ENCODE measurements at places on chromosomes 11 and 22. TPM values are rescaled to one million over a fixed set of nuclear protein-coding genes. Genes with fewer than 3 reads are reported as not detected.

Gene OR5A1
- total RNA-seq: not detected

Gene SMIM35
- not detected for total RNA-seq

Gene PRRG4
- not detected for total RNA-seq

Gene GLYATL1
- 0.08 TPM for total RNA-seq

Gene PGA4
- not detected for total RNA-seq

Gene GNG3
- not detected for total RNA-seq

Gene DEUP1
- total RNA-seq: not detected

Gene POU2AF1
- not detected for total RNA-seq

Gene ME3
- 55.0 TPM for total RNA-seq

Gene SPTBN2
- total RNA-seq: 9.2 TPM

Gene FAM89B
- 5.5 TPM for total RNA-seq

Gene SHISA8
- not detected for total RNA-seq

Gene F2
- total RNA-seq: not detected

Gene KIAA1671
- total RNA-seq: 17.3 TPM

Gene ANKK1
- 0.12 TPM for total RNA-seq

Gene RRAS2
- 96.4 TPM for total RNA-seq

Gene FXYD6
- total RNA-seq: not detected

Gene KCNJ11
- not detected for total RNA-seq

Gene ABCC8
- total RNA-seq: not detected

Gene SLC37A4
- total RNA-seq: 9.7 TPM

Gene SMCO4
- 15.0 TPM for total RNA-seq

Gene GGTLC2
- not detected for total RNA-seq

Gene GP1BB
- total RNA-seq: not detected

Gene ARCN1
- 135 TPM for total RNA-seq

Gene CRYBB2
- total RNA-seq: not detected

Gene DDI1
- total RNA-seq: not detected

Gene TYR
- total RNA-seq: not detected

Gene MTMR3
- total RNA-seq: 18.8 TPM

Gene CCDC89
- total RNA-seq: 2.6 TPM

Gene C11orf97
- total RNA-seq: not detected

Gene WT1
- 0.15 TPM for total RNA-seq

All from smooth muscle cell of the coronary artery (primary cell).